ENCODE measurements at places on chromosomes 3 and 15.
A peak's percentile ranks its signal among the peaks of the same experiment; 100 is the strongest.

- no peak for DNase-seq
These were observed 55.5 kb downstream of the ITGB5 start for GRCh38 chr3:124831628-124832199.

GRCh38 chr3:151113343-151113742, 27.9 kb downstream of the MED12L start:
- DNase-seq, result no peak

DNA sequence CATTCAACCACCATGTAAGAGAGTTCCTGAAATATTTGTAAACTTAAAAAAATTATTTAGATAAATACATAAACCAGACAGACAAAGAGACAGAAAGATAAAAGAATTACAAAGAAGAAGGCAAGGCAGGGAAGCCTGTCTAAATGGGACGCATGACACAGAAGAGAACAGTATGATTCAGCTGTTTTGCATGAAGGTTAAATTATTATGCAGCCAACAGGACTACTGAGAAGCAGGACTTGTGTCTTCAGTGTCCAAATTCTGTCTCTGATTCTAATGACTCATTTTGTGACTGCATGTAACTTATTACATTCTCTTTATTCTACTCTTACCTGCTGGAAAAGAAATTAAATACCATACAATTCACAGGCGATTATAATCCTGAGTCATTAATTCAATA, 340.4 kb upstream of the KCNMB2 start:
- peak; percentile 50 for DNase-seq

DNA sequence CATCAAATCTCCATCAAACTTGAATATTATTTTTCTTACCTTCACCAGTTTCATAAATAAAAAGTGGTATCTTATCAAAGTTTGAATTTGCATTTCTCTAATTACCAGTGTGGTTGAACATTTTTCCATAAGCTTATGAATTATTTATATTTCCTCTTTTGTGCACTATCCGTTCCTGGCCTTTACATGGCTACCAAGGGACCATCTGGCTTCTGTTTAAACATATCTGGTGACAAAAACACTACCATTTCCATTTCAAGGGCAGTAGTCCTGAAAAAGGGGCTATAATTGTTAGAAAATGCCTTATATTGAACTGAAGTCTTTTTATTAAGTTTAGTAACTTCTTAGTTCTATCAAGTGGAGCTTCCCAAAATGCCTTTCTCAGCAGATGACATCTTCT, 44.3 kb upstream of the TM4SF4 start:
- no peak for DNase-seq

- DNase-seq, result no peak
These were observed 5.5 kb downstream of the CSRNP1 start for GRCh38 chr3:39147711-39148434.

DNA sequence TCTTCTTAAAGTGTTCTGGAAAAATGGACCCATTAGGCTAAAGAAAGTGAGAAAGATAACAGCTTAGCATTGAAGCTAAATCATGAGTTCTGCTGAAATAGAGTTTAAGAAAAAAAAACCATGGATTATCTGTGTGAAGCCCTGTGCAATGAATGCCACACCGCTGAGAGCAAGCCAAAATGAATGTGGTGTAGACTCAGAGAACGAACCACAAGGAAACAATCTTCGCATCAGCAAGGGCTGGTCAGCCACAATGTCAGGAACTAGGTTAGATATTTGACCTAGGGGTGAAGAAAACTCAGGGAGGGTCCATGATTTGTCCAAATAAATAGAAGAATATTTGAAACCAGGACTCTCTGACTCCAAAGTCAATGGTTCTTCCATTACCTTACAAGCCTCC, 91.4 kb upstream of the MEX3B start:
- no peak for DNase-seq

DNA sequence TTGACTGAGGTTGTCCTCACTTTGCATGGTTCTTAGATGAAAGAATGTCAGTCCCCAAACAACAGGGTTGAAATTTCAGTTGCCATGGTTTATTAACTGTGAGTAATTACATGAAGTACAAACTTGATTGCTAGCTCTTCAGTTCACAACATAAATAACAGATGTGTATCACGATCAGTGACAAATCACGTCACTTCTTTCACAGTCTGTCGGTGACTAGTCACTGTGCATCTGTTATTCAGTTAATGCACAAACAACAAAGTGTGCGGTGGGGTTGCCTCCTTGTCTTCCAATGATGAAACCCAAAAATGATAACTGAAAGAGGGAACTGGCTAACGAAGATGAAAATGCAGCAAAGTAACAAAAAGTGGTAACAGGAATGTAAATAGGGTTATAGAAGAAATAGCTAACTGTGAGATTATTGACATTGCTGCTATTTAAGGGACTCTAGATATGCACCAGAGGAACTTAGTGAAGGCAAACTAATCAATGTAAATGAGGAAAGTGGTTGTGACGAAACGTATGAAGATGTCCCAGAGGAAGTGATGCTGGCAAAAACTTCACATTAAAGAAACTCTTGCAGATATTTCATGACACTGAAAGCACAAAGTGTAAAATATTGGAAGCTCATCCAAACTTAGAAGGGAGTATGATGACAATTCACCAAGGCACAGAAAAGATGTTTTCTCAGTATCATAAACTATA, 159.3 kb downstream of the WDR76 start:
- no peak for DNase-seq

- DNase-seq, result no peak
These were observed 31.7 kb downstream of the GPR149 start for GRCh38 chr3:154398084-154398967.

- no peak for DNase-seq
These were observed 525.0 kb downstream of the GABRG3 start for GRCh38 chr15:27495963-27496459.

- DNase-seq, result no peak
These were observed 28.7 kb upstream of the B3GNT5 start for GRCh38 chr3:183224180-183224970.

DNA sequence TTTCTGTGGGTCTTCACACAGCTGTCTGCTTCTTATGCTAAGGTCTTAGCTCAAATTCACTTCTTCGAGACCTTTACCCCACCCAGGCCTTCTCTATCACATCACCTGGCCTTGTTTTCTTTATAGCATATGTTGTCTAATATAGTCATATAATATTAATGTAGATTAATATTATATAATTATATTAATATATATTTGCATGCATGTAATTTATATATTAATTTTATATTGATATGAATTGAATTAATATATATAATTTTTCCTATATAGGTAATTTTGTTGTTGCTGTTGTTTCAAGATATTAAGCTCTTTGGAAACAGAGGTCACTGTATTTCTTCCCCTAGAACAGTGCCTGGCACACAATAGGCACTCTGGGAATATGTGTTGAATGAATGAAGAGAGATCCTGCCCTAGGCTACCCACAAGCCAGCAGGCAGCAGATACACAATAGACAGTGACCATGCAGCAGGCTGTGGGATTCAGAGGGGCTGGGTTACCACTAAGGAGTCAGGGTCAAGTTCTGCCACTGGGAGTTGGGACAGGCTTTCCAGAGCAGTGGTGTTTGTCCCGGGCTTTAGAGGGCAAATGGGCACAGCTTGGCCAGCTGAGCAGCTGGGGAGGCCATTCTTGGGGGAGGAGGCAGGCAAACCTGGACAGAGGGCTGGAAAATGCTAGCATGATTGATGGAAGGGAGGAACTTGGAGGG, 126.3 kb downstream of the DNAJB8 start:
- no peak for DNase-seq

- no peak for DNase-seq
These were observed 184.0 kb downstream of the ABHD5 start for GRCh38 chr3:43874731-43875130.

DNA sequence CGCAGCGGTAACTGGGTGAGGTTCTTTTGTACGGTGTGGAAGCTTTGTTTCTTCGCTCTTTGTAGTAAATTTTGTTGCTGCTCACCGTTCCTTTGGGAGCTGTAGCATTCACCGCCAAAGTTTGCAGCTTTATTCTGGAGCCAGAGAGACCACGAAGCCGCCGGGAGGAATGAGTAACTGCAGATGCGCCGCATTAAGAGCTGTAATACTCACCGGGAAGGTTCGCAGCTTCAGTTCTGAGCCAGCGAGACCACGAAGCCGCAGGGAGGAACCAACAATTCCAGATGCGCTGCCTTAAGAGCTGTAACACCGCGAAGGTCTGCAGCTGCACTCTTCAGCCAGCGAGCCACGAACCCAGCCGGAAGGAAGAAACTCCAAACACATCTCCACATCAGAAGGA, 56.0 kb upstream of the DYNC1LI1 start:
- DNase-seq, result no peak

GRCh38 chr3:129463716-129464115, 23.7 kb downstream of the IFT122 start:
- no peak for DNase-seq

DNA sequence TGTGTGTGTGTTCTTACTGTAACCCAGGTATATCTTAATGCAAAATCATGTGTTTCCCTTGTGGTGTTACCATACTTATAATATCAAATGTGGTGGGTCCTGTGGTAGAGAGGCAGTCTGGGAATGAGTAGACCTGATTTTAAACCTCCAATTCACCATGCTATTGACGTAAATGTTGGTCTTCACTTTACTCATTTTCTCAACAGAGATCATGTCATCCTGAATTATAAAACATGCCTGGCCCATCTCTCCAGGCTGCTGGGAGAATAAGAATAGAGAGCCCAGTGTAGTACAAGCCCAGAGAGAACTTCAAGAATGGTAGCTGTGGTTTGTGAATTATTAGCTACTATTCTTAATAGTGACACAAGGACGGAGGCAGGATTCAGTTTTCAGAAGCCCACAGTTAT, 88.1 kb downstream of the MBNL1 start:
- no peak for DNase-seq

DNA sequence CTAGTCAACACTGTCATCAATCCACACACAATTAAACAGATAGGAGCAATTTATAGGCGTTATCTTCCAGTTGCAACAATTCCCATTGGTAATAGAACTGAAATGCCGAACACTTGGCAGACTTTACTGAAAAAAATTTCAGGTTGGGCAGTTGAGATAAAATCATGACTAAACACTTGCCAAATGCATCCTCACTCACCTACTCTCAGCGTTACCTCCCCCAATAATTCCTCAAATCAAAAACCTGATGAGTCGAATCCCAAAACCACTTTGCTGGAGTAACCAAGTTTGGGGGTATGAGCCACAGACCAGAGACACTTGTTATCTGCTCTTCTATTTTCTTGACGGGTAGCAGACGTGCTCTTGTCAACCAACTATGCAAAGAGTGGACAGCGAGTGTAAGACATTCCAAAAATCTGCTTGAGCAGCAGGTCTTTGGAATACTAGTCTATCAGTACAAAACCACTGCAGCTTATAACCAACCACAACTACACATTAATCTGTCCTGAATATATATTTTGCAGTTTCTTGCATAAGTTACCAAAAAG, 30.3 kb downstream of the PPP1R2 start:
- DNase-seq, result no peak

- DNase-seq, result no peak
These were observed 14.8 kb downstream of the ANXA2 start for GRCh38 chr15:60382773-60383674.

DNA sequence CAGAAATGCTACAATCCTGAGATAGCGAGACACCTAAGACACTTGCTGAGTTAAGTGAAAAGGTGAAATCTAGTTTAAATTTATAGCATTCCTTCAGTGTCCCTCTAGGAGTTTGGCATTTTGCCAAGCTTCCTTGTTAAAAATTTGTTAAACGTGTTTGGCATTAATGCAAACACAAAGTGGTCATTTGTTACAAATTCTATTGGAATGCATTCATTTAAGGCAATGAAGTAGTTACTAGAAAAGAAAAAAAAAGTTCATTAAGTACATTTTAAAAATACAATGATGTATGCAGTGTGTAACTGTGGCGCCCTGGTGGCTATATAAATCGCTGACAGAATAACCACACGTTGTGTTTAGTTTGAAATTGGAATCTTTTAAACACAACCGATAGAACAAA, 31.3 kb upstream of the WNT5A start:
- peak; percentile 89 for DNase-seq

GRCh38 chr3:190076601-190077394, 43.9 kb downstream of the P3H2 start:
- peak; percentile 89 for DNase-seq

GRCh38 chr3:40240921-40241320, 68.6 kb upstream of the EIF1B start:
- DNase-seq, result no peak

DNA sequence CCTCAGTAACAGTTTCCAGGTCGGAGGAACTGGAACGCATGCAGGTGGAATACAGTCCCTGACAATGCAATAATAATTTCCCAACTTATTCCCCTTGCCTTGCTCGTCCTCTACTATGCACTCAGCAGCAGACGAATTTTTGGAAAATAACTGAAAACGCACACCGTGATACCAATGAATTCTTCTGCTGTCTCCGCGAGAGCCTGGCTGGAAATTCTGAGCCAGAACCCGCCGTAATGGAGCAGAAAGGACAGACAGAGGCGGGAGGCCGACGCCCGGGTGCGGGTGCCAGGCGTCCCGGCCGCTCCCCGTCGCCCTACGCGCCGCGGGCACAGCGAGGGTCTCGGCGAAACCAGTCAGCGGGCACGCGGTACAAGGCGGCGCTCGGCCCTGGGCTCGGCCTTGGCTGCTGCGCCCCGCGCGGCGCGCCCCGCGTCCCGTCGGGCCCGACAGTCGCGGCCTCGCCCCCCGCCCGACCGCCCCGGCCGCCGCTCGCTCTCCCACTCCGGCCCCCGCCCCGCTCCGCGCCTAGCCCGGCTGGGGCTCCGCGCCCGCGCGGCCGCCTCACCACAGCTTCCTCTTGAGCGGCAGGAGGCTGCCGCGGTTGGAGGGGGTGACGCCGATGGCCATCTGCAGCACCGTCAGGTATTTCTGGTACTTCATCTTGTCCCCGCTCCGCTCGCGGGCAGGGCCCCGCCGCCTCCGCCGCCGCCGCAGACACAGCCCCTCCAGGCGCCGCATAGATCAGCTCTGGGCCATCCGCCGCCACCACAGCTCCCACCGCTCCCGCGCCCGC, 114.5 kb upstream of the GOLGA8J start:
- DNase-seq, result no peak

GRCh38 chr15:62241135-62241770, 76.2 kb upstream of the C2CD4B start:
- DNase-seq, result peak; percentile 19

DNA sequence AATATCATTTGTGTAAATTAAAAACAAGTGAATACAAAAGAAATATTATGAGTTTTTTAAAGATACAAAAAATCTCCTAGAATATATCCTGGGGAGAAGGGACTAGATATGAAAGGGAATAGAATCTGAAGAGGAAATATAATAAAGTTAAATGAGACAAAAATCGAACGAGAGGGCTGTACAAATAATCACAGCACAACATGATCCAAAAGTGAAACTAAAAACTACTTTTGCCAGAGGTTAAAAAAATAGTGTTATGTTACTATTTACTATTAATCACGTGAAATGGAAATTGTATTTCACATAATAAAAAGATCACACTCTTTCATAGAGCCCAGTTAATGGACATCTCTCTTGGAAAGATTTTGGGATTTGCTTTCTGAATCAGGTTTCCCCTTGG, 28.6 kb downstream of the CGGBP1 start:
- DNase-seq, result no peak

GRCh38 chr15:29962407-29962806, 120.3 kb upstream of the GOLGA8J start:
- no peak for DNase-seq

Measured in Caki2 (cell line).